ENCODE measurements at places on chromosomes 7 and 10.

GRCh38 chr10:62075912-62076311 is 174.4 kb downstream of the ARID5B start:
- no peak for DNase-seq

DNA sequence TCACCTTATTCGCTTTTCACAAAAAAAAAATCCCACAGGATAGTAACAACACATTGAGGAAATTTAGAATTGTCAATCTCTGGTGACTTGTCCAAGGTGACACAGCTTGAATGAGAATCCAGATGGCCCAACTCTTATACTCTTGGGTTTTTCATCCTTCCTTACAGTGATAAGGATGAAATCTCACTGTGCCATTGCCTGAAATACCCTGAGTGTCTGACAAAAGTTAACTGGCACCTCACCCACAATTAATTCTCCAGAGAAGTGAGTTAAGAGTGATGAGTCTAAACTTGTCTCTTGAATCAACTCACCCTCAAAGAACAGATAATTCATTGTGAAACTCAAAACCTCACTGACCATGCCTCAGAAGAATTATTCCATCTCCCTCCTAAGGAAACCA is 18.9 kb downstream of the CHRM2 start:
- no peak for DNase-seq

GRCh38 chr10:118523775-118524174 is 71.7 kb downstream of the PRLHR start:
- no peak for DNase-seq

- no peak for DNase-seq
Measured at GRCh38 chr10:510415-510881, 179.0 kb downstream of the DIP2C start.

DNA sequence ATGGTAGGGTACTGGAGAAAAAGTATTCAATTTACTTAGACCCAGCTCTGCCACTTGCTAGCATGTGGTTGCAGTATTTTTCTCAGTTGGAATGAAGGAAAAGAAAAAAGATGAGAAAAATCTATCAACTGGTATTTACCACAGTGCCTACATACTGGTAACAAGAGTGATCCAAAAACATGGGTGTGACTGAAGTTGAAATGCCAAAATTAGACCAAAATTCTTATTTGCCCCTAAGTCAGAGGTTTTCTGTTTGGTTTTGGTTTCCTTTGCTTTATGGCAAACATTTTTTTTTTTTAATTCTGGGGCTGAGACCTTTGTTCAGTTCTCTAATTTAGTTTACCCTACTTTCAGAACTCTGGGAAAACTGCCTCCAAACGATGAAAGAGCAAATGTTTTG is 12.3 kb downstream of the HYCC1 start:
- no peak for DNase-seq

GRCh38 chr10:70330671-70331070 is 46.9 kb upstream of the NPFFR1 start:
- no peak for DNase-seq

GRCh38 chr7:18408461-18408860 is 87.1 kb upstream of the HDAC9 start:
- DNase-seq = no peak

DNA sequence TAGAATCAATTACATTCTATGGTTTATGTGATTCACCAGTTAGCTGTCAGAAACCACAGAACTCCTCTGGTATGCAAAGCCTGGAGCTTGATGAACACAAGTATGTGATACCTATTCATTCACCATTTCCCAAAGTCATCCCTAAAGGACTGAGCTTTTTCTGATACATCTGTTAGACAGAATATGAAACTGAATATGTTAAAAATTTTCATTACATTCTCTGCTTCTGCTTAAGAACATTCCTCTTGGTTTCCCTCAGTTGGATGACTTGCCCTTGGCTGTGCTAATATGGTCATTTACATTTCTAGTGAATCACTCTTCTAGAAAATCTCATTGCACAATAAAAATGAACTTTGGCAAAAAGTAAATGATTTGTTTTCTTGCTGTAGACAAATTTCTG is 10.8 kb upstream of the PON1 start:
- DNase-seq = no peak

DNA sequence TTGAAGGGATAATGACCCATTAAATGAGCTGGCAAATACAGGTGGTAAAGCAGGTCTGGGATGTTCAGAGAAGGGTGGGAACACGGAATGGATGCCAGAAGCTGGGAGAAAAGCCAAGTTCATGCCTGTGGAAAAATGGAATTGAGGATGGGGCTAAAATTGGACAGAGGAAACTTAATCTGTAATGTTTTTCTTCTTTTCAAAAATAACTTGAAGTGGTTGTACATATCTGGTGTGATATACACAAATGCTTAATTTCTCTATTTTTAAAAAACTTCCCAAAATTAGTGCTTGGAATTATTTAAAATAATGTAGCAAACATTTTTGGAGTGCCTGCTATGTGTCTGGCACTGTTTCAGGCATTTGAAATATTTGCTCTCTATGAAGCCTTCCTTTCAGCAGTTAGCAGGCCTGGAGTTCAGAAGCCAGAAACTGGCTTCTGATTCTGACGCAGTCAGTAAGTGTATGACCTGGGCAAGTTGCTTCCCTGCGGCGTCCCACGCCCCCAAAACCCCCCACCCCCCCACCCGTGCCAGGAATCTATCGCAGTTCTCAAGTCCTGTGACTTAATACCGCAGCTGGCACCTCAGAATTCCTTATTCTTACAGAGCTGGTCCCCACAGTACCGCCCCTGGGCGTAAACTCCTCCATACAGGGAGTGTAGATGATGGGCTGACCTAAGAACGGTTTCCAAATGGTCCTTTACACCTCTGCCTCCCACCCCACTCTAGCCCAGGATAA is 828 bp upstream of the MALSU1 start:
- DNase-seq = no peak

GRCh38 chr7:15084368-15084767 is 181.8 kb upstream of the DGKB start:
- DNase-seq = no peak

DNA sequence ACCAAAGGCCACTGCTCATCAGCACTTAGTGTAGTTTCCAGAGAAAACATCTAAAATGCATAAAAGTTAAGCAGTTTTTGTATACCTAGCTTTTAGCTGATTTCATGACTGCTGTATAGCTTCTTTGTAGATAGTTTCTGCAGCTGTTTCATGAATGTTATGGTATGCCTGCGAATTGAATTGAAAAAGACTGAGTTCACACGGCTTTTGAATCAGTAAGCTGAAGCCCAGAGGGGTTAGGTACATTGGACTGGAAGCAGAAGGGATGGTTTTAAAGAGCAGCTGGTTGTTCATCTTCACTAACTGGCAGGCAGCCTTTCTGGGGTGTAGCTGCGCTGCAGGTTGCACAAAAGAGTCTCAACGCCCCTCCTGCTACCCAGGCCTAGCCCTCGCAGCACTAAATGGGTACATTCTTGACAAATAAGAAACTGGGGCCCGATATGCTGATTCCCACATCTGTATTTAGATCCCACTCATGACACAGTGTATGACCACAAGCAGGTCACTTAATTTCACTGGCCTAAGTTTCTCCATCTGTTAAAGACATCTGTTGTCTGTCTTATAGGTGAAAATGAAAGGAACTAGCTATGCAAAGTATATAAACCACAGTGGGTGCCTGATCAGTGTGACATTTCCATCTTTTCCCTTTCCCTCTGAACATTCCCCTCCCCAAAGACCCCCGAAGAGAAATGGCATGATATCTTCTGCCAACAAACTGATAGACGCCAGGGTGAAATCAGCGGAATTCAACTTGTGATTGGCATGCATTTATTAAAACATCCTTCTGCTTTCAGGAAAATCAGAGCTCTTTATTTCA is 85.9 kb upstream of the AGBL3 start:
- DNase-seq = no peak

- DNase-seq = no peak
Measured at GRCh38 chr7:33562996-33563395, 342.3 kb upstream of the BMPER start.

- no peak for DNase-seq
Measured at GRCh38 chr7:43110791-43111535, 1.5 kb upstream of the HECW1 start.

DNA sequence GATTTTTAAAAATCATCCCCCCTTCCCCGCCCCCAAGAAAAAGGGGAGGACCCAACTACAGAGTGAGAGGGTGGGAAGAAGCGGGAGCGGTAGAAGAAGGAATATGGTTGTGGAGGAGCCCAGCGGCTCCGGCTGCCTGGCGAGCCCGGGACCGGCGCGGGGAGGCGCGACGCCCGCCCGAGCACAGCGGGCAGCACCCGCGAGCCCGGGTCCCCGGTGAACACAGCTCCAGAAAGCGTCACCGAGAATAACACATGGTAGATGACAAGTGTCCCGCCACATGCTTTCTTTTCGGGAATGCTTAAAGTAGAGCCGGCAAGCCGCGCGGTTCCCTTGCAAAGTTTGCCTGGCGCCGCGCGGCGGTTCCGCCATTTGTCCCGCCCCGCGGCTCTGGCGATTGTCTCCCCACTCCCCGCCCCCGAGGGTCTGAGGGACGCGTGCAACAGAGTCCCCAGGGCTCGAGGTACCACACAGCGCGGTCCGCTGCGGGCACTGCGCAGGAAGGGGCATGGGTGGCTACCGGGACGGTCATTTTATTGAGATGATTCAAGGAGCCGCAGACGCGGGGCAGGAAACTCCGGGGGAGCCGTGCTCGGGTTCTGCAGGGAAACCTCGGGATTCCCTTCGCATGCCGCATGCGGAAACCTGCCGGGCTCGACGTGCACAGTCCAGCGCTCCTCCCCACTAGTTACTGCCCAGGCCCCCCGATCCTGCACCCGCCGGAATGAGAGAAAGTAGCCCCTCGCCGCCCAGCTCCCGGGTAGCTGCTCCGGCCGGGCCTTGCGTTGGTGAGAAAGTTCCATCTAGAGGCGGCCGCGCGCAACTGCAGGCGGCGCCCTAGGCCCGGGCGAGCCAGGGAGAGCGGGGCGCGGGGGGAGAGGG is 781 bp upstream of the GRM8 start:
- DNase-seq = no peak

GRCh38 chr7:118312051-118312450 is 87.5 kb downstream of the ANKRD7 start:
- DNase-seq = no peak

- no peak for DNase-seq
Measured at GRCh38 chr10:83978681-83979383, 160.5 kb upstream of the GHITM start.

- DNase-seq = no peak
Measured at GRCh38 chr10:103141950-103142349, 51.1 kb downstream of the NT5C2 start.

DNA sequence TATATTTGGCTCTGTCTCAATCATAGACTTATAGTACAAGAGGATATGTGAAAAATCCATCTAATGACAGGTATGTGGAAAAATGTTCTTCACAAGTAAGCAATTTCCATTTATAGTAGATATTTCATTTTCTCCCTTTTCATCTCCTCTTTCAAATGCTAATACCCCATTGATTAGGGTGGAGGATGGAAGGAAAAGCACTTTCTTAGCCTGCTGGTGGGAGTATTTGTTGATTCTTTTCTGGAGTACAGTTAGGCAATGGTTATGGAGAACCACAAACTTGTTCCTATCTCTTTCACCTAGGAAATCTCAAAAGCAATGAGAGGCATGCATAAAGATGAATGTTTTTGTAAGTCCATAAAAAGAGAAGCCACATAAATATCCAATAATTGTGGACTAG is 108.0 kb upstream of the CREB5 start:
- DNase-seq = no peak

DNA sequence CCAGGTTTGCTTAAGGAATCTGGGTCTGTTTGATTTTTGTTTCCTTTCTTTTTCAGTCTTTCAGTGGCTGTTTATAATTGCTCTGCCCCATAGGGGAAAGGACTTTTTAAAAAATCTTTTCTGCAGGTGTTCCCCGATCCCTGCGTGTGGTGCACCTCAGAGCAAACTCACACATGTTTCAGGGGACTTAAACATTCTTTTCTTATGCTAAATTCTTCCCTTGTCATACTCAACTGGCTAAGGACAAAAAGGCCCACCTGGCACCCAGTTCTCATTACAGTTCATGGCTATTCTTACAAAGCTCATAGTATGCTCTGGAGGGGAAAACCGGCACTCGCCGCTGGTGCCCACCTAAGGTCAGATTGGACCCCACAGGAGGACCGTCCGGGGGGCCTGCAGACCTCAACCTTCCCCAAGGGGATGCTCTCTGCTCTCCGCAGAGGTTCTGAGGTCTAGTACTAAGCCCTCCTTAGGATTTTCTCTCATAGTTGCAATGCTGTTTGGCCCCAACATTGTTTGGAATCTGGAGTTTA is 220.3 kb downstream of the HGF start:
- no peak for DNase-seq

DNA sequence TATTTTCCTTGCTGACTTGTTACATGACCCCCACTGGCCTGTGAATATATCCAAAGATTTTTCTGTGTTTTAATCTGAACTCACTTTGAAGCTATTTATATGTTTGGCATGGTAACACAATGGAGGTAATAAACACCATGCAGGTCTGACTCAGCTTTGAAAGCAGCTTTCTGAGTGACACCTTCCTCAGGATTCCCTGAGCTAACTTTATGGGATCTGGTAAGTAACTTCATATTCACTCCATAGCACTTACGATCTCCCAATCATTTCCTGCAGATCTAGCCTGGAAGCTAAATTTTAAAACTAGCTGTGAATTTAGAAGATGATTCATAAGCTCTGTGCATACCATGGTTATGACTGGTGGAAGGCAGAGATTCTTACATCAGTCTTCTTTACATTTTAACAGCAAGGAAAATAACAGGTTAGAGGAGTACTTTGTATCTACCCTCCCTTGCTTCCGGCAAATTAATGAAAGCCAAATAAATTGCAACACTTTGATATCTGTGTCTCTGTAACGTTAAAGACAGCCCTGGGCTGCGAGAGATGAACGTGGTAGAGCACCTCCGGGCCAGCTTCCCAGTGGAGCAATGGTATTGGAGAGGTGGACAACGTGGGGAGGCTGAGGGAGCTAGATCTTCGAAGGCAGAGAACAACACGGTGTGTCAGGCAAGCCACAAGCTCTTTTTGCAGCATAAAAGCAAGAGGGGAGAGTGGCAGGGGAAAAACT is 170.2 kb upstream of the KLF14 start:
- no peak for DNase-seq

DNA sequence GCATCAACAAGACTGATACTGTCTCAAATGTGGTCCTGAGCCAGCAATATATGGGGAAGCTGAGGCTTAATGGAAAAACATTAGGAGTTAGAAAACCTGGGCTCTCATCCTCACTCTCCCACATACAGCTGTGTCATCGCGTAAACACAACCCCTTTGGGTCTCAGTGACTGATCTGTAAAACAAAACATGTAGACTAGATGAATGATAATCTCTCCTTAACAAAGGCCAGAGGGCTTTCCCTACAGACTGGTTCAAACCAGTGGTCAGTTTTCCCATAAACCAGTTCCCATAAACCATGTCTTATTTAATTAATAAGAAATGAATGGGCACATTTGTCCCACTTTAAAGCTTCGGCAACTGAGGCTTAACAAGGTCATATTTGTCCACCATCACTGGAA is 48.1 kb downstream of the OSBPL3 start:
- no peak for DNase-seq

- no peak for DNase-seq
Measured at GRCh38 chr10:97838091-97838490, 11.6 kb upstream of the GOLGA7B start.
